ENCODE measurements at places on chromosomes 1 and 21. TPM values are rescaled to one million over a fixed set of nuclear protein-coding genes. Genes with fewer than 3 reads are reported as not detected.

- DNase-seq = no peak
- no peak overlapping the region for H3K27ac ChIP-seq
- H3K27me3 ChIP-seq = peaks cover 2% of the 10 kb centered on the region
- H3K36me3 ChIP-seq = no peaks in the 10 kb centered on the region
- H3K4me1 ChIP-seq = peaks cover 4% of the 10 kb centered on the region
Observed at GRCh38 chr21:26833011-26833410, 12.2 kb downstream of the ADAMTS1 start.

DNA sequence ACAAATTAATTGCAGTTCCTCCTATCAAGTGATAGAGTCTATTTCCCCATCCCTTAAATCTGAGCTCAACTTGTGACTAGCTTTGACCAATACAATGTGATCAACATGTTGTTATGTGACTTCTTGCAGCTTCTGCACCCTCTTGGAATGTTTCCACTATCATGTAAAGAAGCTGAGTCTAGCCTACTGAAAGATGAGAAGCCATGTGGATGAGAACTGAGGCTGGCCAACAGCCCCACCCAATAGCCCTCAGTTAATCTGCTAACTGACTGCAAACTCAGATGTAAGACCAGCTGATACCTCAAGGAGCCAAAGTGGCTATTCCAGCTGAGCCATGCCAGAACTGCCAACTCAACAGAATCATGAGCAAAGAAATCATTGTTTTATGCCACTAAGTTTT lies 44.0 kb downstream of the LYST start:
- no peak for DNase-seq
- no peak overlapping the region for H3K4me3 ChIP-seq
- H3K4me1 ChIP-seq = no peaks in the 10 kb centered on the region
- H3K36me3 ChIP-seq = peaks cover 24% of the 10 kb centered on the region
- no peak overlapping the region for H3K27ac ChIP-seq

DNA sequence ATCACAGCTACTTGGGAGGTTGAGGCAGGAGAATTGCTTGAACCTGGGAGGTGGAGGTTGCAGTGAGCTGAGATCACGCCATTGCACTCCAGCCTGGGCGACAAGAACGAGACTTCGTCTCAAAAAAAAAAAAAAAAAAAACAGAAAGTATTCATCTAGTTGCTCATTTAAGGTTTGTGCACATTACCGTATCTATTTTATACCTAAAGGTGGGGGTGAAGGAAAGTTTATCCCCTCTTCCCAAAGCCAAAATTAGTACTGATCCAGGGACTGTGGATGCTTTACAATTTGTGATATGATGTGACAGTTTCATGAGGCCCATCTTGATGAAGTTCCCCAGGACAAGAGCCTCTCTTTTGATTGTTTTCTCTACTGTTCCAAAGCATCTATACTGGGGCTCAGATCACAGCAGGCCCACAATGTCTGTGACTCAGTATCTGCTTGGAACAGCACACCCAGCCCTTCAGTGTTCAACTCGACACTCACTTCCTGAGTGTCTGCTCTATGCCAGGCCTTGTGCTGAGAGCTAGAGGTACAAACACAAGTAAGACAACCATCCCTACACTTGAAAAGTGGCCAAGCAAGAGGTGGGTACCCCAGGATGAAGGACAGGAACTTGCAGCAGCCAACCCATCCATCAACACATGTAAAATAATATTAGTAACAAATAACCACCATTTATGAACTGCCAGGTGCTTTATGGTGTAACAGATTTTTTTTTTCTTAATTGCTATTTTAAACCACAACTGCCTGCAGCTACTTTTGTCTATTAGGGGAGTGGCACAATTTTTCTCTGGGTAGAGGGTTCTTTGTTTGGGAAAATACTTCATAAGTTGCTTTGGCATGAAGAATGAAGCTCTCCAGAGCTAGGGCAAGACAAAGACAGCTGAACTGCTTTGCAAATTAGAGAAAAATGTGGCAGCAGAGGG lies 29.0 kb upstream of the KHDRBS1 start:
- no peaks in the 10 kb centered on the region for H3K27me3 ChIP-seq
- peak overlapping the region; percentile 87 for H3K27ac ChIP-seq
- H3K4me3 ChIP-seq = peak overlapping the region; percentile 17
- peaks cover 2% of the 10 kb centered on the region for H3K36me3 ChIP-seq

The AJAP1 gene
- total RNA-seq = not detected

The AADACL4 gene
- not detected for total RNA-seq
